Stimulated activated CD8-positive, alpha-beta memory T cell treated with anti-CD3 and anti-CD28 coated beads, Interleukin-7, amount 100 ng/mL, for 1 hour (primary cell): ENCODE measurements at places on chromosomes 3 and 15.

DNA sequence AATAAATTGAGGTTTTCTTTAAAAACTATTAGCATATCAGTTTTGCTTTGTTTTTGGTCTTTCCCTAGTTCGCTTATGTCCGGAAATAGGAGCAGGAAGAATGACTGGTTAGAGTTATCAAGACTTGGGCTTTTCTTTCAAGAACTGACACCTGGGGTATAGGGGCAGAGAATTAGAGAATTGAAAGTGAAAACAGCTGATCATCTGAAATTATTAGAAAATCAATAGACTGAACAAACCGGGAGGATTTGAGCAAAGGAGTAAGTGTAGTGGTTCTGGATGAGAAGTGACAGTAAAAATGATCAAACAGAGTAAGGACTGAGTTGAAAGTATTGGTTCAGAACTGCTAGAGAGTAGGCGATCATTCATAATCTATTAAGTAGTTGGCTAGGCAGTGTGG, 6.0 kb downstream of the MINDY2 start:
- no peak for DNase-seq

GRCh38 chr3:187061748-187062147, 77.5 kb downstream of the RPL39L start:
- no peak for DNase-seq

DNA sequence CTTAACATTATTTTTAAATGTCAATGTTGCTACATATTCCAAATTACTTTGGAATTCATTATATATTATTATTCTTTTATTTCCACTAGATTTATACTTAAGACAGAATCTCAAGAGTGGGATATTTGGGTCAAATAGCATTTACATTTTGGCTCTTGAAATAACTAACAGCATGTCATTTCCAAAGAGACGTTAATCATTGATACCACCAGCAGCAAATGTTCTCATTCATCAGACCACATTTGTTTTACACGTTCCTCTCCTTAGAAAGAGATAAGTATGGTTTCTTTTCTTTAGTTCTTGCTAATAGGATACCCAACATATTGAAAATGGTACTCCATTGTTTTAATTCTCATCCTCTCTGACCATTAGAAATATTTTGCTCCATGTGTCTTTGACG, 229.8 kb downstream of the LPP start:
- no peak for DNase-seq

- no peak for DNase-seq
Observed at GRCh38 chr3:108475220-108475782, 35.1 kb downstream of the MYH15 start.

- DNase-seq, result no peak
Observed at GRCh38 chr15:64102497-64102896, 6.7 kb downstream of the SNX1 start.

GRCh38 chr3:45261333-45262110, 35.4 kb upstream of the TMEM158 start:
- DNase-seq, result no peak

DNA sequence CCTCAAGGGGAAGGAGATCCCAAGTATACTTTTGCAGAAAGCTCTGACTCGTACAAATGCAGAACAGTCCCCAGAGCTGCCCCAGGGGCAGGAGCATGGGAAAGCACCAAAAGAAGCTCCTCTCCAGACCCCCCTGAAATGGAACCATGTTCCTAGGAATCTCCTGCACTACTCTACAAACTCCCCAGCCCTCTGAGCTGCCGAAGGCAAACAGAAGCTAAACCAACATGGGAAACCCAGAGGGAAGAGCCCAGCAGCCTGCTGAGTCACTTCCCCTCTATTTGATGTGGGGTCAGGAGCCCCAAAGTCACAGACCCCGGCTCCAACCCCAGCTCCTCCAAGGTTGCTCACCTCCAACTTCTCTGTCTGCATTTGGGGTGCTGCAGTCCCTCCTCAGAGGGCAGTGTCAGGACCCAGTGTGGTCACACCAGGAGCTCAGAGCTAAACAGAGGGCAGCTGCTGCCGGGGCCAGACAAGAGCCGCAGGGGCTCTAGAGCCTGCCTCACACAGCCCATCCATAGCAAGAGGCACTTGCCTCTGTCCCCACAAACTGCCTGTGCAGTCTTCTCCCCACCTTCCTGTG, 3.8 kb upstream of the PLXNA1 start:
- DNase-seq, result no peak

DNA sequence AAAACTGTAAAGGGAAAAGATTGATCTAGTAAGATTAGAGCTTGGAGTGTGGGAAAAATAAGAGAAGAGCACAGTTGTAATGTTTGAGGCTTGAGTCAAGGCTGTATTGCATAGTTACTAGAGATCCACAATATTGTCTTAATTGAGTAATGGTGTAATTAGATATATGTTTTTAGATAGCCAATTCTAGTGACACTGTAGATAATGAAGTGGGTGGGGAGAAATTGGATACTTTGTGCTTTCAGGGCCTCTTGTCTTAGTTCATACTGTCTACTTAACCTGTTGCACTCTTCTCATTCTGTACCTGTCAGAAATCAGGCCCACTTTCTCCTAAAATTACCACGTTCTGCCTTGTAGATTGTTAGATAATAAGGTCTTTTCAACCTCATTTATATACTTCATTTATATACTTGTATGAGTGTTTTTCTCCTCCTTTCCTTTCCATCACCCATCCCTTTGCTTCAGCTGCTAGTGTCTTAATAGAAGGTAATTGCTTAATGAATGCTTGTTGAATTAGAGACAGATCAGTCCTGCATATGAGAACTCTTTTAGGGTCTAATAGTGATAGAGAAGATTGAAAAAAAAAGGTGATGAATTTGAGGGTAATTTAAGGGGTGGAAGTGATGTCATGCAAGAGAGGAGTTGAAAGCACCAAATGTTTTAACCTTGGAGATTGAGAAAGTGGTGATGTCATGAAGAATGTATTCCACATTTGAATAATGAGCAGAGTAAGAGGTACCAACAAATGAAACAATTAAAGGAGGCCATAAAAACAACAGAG, 32.0 kb downstream of the PIK3CA start:
- no peak for DNase-seq

DNA sequence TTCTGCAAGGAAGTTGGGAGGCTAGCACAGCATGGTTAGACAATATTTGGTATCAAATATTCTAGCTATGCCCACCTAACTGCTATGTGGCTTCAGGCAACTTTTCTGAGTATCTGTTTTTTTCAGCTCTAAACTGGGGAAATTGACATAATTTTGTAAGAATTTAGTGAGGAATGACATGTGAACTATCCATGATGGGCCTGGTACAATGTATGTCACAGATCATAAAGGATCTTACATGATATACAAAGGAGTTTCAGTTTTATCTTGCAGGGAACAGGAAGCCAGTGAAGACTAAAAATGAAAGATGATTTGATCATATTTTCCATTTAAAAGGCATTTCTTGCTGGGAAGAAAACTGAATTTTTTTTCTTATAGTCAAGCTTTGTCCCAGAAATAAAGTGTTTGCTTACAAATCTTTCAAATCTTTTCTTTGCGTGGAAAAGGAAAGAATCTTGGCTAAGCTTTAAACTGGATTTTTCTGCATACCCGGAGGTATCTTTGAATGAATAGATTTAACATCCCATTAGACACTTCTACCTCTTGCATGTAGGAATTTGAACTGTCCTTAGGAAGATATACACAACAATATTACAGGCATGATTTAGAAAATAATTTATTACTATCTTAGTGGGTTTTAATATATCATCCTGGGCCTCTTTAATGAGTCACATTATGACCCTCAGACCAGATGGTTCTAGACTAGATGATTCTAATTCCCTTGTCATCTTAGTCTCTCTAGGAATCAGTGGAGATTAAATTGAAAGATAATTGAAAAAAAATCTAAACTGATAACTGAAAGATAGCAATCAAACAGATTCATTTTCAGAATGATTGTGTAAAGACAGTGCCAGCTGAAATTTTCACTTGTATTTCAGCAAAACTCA, 436.0 kb upstream of the THBS1 start:
- no peak for DNase-seq

GRCh38 chr15:40345225-40345866, 4.6 kb upstream of the CCDC9B start:
- no peak for DNase-seq

DNA sequence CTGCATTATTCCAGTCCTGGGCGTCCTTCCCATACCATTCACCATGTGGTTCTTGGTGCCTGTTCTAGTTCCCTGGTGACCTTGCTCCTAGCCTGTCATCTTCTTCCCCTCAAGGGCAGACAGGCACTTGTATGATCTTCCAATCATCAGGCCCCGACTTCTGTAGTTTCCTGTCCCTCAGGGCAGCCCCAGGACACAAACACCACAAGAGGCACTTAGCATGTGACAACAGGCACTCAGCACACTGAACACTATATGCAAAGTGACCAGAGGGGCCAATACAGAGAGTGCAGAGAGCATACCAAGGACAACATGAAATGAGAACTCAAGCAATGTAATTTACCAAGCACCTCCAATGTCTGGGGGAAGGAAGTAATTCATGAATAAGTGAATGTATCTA, 17.9 kb downstream of the TMEM40 start:
- DNase-seq, result no peak

- DNase-seq, result no peak
Observed at GRCh38 chr15:89799011-89799911, 15.4 kb downstream of the ANPEP start.

- DNase-seq, result no peak
Observed at GRCh38 chr3:112395181-112395895, 62.4 kb downstream of the CD200 start.

DNA sequence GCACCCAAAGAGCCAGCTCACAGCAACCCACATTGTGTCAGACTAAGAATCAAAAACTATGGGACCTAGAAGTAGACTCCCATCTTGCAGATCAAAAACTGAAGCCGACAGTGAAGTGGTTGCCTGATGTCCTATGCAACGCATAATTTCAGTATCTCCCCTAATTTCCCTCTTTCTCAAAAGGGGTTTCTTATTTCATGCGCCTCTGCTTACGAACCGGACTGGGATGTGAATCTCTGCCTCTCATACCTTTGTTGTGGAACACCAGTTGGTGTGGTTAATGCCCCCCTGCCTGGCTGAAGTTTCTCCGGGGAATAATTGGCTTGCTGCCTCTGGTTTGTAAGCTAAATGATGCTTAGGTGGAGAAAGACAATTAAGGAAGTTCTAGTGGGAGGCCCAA, 514 bp upstream of the FAM174B start:
- DNase-seq, result no peak

DNA sequence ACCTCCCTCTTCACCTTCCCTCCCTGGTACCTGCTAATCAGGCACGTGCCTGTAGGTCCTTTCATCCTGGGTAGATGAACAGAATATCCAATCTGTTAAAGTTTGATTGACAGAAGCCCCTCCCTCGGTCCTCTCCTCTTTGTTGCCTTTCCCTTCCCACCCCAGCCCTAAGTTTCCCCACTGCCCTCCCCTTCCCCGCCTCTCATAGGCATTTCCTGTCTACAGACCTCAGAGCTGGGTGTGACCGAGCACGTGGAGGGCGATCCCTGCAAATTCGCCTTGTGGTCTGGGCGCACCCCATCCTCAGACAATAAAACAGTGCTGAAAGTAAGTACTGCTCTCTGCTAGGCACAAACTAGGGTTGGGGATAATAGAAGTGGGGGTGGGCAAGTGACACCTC, 239.2 kb upstream of the UMPS start:
- no peak for DNase-seq
